ENCODE measurements at places on chromosomes 2 and 18.

DNA sequence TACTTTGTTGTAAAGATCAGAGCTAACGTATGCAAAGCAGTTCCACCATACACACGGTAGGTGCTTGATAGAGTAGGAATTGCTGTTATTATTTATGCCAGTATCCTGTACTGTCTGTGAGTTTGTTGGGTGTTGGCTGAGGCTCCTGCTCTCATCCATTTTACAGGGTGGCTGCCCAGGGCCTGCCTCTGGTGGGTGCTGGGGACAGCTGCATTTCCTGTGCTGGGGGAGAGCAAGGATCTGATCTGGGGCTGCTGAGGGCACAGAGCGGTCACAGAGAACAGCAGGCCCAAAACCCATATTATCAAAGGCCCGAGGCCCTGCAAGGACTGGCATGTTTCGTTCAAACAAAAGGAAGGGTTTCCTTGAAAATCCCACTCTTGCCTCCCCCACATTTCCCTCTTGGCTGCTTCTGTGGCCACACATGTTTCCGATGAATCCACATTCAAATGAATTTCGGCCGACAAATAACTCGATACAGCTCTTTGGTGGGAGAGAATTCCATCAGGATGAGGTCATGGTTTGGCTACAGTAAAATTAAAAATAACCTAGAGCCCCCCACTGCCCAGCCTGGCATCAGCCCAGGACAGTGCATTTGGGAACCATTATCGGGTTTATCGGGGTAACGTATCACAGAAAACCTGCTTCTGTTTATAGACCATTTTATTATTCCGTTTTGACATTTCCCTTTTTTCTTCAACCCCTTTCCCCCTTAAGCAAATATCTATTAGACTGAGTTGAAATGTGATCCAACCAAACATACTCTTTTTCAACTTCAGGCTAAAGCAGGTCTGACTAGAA is 143.4 kb downstream of the CYRIA start:
- no peak for ATAC-seq

GRCh38 chr2:170817093-170818035 is 677 bp downstream of the GAD1 start:
- ATAC-seq: no peak

GRCh38 chr18:23635283-23636070 is 27.2 kb downstream of the ANKRD29 start:
- ATAC-seq: no peak

GRCh38 chr18:55534547-55534946 is 53.4 kb downstream of the TCF4 start:
- no peak for ATAC-seq

All from activated CD4-positive, CD25-positive, alpha-beta regulatory T cell treated with anti-CD3 and anti-CD28 coated beads, Interleukin-2, amount 50 U/mL, for 24 hours (primary cell).